ENCODE measurements at places on chromosomes 1 and 21.

GRCh38 chr1:36562181-36562685, 79.5 kb upstream of the CSF3R start:
- DNase-seq = no peak

DNA sequence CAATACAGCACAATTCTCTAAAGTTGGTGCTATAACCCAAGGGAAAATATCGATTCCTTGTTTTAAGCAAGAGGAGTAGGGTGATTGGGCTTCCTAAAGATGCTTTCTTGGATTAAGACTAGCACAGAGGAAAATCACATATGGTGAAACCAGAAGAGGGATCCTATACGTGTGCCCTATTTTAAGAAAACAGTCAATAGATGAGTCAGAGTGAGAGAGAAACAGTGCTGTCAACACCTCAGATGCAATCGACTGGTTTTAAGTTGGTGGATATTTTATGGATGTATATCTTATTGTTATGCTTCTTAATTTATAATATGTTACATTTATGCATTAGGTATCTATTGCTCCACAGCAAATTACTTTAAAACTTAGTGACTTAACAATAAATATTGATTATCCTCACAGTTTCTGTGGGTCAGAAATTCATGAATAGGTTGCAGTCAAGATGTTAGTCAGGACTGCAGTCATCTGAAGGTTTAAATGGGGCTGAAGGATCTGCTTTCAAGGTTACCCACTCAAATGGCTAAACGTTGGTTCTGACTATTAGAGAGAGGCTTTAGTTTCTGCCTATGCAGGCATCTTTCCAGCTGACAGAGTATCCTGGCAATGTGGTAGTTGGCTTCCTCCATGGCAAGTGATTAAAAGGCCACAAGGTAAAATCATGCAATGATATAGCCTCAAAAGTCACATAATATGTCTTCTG, 61.6 kb upstream of the DEPDC1 start:
- no peak for DNase-seq

DNA sequence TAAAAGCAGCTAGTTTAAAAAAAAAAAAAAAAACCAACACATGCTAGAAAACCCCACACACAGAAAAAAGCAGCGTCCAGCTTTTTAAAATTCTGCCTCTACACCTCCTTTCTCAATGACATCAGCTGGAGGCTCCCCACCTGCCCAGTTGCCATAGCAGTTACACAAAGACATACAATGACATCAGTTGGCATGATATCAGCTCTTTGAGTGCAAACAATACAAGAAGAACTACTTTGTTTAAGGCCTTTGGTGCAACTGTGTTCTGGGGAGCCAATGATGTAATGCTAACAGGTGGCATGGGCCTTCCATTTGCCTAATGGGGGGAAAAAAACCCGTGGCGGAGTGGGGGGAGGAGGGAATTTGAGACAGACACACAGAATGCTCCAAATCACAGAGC, 32.9 kb downstream of the DUSP10 start:
- DNase-seq = no peak

DNA sequence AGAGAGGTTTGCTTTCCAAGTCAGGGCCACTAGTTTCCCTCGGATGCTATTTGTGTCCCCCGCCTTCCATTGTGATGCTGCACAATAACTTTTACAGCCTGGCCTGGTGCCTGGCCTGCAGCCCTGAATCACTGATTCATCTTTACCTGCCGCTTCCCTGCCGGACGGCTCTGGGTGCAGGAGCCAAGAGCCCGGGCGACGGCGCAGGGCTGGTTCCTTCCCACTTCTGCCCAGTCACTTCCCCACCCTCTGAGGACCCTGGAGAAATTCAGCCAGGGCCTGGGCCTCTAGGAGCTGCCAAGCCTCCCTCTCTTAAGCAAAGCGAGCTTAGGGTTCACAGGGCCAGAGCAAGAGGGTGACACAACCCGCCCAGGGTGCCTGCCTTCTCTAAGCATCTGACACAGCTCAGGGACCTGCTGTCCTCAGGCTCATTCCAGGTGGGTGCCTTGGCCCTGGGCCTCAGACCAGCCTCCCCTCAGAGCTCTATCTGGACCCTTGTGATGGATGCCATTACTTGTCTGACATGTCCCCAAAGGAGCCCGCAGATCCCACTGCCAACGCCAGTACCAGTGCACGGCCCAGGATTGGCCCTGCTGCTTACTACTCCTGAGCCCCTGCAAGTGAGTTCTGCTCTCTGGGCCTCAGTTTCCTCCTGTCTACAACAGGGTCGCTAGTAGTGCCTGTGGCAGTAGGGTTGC, 381.0 kb upstream of the VAMP3 start:
- DNase-seq = no peak

DNA sequence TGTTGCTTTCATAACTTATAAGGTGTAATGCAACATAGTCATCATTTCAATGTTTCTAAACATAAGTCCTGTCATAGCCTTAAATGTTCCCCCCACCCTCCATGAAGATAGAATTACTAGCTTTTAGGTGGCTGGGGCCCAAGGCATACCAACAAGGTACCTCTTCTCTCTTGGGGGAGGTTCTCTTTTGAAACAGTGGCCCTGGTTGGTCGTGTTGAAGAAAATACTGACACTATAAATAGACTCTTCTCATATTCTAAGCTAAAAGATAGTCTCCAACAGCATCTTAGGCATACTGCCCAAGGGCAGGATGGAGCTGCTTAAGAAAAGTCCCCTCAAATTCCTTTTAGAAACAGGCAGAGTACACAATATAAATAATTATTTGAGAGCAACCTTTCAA, 255.0 kb downstream of the FAF1 start:
- no peak for DNase-seq

GRCh38 chr1:72284084-72284347, 1.7 kb upstream of the NEGR1 start:
- no peak for DNase-seq

DNA sequence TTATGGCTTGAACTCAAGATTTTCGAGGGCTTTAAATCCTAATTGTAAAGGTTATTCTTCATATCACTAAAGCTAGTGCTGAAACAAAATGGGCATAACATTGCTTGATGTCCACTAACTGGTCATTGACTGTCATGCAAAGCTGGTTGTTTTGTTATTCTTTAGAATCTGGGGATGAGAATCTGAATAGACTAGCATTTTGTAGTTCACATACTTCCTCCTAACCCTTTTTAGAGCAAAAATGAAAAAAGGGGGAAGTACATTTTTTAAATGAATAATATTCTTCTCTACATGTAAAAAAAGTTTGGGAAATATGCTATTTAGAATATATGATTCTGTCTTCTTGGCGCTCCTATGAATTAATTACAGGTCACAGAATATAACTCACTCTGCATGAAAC, 72.2 kb upstream of the HMCN1 start:
- no peak for DNase-seq

- no peak for DNase-seq
Observed at GRCh38 chr1:77179632-77180031, 39.6 kb downstream of the PIGK start.

Data from activated gamma-delta T cell (primary cell).